Stimulated activated CD8-positive, alpha-beta memory T cell treated with anti-CD3 and anti-CD28 coated beads, Interleukin-7, amount 100 ng/mL, for 1 hour (primary cell): ENCODE measurements at places on chromosomes 2 and 18.

DNA sequence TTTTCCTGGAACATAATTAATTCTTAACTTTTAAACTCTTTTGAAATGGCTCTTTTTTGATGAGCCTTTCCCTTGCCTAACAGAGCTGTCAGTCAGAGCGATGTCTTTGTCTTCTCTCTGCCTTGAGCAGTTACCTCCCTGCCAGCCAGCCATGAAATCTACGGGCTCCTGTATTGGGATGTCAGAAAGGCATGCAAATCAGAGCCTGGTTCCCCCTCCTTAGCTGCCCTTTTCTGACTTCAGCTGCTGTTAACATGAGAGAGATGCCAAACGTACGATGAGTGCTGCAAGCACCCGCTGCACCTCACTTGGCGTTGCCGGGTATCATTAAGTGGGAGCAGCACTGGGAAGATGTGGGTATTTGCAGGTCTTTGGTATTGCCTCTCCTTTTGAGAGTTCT, 131.4 kb upstream of the BOD1L2 start:
- no peak for DNase-seq

- DNase-seq = no peak
Observed at GRCh38 chr2:211434773-211435172, 878.4 kb downstream of the CPS1 start.

DNA sequence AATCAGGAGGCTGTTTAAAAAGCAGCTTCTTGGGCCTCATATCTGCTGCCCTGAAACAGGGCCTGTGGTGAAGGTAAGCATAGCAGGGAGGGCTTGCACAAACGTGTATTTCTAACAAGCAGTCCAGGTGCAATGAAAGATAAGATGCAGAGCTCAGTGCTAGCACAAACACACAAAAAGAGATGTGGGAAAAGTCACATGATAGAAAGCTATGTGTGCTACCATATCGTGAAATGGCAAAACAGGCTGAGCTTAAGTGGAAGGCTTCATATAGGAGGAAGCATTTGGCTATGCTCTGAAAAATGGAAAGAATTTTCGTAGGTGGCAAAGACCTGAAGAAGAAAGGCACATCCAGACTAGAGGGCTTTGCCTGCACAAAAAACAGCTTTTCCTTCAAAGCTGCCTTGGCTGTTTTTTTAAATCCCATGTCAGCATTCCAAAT, 10.2 kb downstream of the RSAD2 start:
- no peak for DNase-seq

DNA sequence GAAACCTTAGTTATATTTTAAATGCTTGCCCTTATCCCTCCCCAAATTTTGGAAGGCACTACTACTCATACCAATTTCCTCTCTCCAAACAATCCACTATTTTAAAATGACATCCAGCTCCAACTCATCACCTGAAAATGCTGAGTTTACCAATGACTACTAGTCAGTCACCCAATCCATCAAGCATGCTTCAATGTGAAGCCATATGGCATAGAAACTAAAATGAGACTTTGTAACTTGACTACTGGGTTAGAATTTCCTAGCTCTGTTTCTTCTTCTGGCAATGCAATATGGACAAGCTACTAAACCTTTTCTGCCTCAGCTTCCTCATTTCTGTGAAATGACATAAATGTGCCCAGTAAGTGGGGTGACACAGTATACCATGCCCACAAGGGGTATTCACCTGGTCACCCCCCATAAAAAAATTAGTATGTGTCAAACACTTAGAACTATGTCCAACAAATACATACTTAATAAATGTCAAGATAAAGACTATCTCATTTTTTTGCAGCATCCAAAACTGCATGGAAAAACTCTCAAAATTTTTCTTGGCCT, 10.0 kb upstream of the STPG4 start:
- DNase-seq = no peak

DNA sequence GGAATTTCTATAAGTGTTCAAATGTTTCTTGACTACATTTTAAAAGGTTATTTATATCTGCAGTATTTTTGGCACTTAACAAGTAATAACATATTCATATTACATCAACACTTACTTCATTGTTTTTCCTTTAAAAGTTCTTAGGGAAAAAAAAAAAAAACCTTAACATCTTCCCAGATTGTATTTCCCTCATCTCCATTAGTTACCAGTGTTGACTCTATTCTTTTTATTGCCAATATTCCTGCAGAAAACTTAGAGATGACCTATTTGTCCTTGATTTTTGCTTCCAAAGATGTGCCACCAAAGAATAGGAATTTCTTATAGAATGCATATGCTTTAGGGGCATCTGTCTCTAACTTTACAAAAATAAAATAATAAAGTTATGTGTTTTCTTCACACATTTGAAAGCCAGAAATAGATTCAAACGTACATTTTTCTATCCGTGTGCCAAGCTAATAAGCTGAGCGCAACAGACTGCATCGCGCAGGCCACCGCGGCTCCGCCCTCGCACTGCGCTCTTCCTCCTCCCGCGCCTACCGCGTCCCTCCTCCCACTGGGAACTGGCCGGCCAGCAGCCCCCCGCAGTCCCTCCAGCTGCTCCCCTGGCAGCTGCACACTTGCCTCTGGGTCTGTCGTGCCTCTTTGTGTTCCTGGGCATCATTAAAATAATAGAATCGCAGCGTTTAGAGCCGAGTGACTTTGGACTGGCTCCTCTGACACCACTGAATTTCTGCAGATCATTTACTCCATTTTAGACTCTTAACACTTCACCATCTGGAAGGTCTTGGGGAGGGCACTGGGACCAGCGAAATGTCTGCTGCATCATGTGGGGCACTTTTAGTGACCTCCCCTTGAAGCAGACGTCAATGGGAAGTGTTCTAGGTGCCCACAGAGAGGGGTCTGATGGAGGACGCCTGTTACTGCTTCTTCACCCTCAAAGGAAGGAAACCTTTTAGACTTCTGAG, 21.2 kb upstream of the NAB1 start:
- DNase-seq = no peak

- DNase-seq = no peak
Observed at GRCh38 chr2:127218812-127219170, 1.3 kb downstream of the CYP27C1 start.

GRCh38 chr2:216013080-216013909, at the start of gene MREG:
Gene MREG (minus strand): TSS chr2:216013551. CDS start chr2:216013327, 224 bp downstream.
- peak; percentile 65 for DNase-seq

DNA sequence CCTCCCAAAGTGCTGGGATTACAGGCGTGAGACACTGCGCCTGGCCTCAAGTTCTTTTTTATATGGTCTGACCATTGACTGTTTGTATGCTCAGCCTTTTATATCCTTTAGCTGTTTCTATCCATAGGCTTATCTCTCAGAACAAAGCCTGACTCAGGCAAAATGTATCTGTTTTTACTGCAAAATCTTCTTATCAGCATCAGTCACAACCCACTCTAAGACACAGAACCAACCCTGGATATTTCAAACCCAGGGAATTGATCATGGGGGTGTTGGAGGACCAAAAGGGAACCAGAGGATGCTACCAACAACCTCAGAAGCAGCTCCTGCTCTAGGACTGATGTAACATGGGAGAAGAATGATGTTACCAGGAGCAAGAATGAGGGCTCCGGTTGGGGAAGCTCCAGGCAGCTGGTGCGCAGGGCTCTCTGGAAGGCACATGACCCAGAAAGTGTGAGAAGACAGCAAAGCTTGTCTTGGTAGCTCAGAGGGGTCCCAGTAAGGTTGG, 75.3 kb upstream of the NCK2 start:
- DNase-seq = no peak

GRCh38 chr2:8215159-8215863, 466.5 kb upstream of the ID2 start:
- no peak for DNase-seq

- DNase-seq = no peak
Observed at GRCh38 chr2:31136732-31137131, 1.5 kb downstream of the GALNT14 start.

- no peak for DNase-seq
Observed at GRCh38 chr2:184534986-184535385, 63.3 kb upstream of the ZNF804A start.

DNA sequence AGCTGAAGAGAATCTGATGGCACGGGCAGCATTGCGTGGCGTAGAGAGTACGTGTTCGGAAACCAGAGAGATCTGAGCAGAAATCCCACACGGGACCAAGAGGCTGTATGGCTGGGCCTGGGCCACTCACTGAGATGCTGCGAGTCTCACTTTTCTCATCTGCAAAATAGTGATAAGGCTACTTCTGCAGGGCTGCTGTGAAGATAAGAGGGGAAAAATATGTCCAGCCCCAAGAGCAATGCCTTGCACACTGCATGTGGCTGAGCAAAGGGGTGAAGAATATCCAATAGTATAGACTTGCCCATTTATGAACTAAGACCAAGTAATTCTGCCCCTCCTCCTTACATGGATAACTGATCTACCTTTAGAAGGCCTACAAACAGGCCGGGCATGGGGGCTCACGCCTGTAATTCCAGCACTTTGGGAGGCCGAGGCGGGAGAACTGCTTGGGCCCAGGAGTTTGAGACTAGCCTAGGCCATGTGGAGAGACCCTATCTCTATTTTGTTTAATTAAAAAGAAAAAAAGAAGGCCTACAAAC, 3.1 kb downstream of the FECH start:
- no peak for DNase-seq

DNA sequence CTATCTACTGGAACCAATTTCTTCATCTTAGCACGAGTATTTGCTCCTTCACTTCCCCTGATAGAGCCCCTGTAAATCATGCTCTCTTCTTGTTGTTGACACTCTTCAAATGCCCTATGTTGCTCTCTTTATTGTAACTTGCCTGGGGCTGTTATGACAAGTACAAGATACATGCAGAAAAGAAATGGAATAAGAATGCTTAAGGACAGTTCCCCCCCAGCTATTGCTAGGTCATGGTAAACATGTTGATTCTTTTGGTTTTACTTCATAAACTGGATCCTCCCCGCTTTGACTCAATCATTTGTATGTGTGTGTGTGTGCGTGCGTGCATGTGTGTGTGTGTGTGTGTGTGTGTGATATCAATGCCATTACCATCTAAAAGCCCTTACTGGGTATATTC, 368.5 kb upstream of the CNTNAP5 start:
- no peak for DNase-seq

DNA sequence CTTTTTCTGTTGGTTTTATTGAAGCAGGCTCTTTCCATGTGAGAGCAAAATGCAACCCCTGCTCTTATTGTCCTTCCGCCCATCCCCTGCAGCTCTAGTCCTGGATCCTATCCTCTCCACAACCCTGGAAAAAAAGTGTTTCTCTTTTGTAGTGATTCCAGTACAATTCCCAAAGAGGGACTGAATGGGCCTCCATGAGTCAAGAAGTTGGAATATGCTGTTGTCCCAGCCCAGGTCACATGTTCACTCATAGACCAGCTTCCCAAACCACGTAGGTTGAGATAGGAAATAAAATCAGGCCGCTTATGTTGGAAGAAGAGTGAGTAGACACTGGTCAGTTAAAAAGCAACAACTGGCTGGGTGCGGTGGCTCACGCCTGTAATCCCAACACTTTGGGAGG, 39.4 kb downstream of the CPO start:
- DNase-seq = no peak

DNA sequence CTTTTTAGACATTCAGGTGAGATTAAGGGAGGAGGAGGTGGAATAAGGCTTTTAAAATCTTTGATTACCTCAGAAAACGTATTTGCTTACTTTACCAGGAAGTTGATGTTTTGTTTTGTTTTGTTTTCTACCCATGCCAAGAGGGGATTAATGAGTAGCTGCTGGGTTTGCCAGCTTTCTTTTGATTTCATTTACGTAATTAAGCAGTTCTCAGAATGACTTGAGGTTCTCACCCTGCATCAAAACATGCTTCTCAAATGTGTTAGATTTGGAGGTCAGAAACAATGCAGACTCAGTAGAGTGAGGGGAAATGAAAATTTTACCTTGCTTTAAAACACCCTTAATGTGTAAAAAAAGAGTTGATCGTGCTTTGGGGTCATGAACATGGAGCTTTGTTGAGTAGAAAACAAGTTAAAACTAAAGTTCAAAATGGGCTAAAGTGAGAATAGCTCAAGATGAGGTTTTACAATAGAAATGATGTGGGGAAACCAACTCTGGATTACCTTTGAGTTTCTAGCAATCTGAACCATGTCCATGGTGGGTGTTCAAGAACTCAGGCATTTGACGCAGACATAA, 217.1 kb upstream of the EPAS1 start:
- no peak for DNase-seq

DNA sequence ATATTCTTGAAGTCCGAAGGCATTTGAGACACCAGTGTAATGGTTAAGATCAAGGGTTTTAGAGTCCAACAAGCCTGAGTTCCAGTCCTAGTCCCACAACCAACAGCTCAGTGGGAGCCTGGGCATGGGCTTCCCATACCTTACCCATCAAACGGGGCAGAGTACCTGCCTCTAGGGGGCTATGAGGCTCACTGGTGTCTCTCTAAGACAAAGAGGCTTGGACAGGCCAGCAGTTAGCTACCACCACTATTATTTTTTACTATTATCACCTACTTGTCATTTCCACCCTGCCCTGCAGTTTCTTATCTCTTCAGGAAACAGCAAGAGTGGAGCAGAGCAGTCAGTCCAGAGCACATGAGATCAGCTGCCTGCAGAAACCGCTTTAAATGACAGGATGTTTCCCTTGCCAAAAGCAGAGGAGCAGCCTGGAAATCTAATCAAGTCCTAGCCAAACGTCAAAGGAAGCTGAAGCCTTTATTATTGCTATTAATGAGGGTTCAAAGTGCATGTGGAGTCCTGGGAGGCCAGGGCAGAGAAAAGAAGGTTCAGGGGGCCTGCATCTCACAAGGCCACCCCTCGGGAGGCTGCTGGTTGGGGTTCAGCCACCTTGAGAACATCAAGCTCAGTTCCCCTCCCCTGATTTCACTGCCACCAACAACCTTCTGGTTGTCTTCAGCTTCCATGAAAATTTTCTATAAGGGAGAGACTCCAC, 66.6 kb downstream of the STPG4 start:
- no peak for DNase-seq

DNA sequence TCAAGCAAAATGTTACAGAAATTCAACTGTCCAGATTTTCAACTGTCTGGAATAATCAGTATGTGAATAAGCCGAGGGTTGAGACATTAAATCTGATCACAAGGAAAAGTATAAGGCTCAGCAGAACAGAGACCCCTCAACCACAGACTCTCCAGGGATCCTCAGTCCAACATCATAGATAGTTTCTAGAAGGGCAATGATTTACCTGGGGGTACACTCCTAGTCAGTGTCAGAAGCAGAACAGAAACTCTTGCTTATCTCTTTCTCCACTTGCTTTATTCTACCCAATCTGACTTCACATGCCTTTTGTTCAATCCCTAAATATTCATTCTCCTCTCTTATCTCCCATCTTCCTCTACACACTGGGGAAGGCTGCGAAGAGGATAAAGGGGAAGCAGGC, 36.4 kb downstream of the ICOS start:
- DNase-seq = no peak

- no peak for DNase-seq
Observed at GRCh38 chr2:47631306-47631705, 151.6 kb upstream of the MSH6 start.

DNA sequence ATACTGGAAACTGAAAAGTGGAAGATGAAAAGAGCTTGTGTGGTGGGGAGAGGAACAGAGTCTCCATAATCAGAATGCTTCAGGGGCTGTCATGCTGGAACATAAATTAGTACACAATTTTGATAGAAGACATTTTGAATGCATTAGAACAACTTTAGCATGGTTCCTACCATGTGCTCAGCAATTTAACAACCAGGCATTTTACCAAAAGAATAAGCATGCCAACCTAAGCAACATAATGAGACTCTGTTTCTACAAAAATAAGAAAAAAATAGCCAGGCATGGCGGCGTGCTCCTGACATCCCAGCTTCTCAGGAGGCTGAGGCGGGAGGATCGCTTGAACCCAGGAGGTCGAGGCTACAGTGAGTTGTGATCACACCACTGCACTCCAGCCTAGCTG, 40.5 kb upstream of the TMEM18 start:
- no peak for DNase-seq
